SJSA1 (cell line): ENCODE measurements at places on chromosomes 2 and 18. TPM values are rescaled to one million over a fixed set of nuclear protein-coding genes. Genes with fewer than 3 reads are reported as not detected.

The GALNT13 gene
- not detected in 2 replicates for total RNA-seq

The MARCO gene
- not detected in 2 replicates for total RNA-seq

The COL4A4 gene
- not detected in 2 replicates for total RNA-seq

DNA sequence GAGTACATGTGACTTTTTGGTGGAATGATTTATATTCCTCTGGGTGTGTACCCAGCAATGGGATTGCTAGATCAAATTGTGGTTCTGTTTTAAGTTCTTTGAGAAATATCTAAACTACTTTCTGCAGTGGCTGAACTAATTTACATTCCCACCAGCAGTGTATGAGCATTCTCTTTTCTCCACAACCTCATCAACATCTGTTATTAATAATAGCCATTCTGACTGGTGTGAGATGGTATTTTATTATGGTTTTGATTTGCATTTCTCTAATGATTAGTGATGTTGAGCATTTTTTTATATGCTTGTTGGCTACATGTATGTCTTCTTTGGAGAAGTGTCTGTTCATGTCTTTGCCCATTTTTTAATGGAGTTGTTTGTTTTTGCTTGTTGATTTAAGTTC, 267.4 kb upstream of the NT5C1B start:
- no peak overlapping the region for H3K4me3 ChIP-seq
- no peaks in the 10 kb centered on the region for H3K36me3 ChIP-seq
- H3K27ac ChIP-seq = no peak overlapping the region
- no peaks in the 10 kb centered on the region for H3K27me3 ChIP-seq
- DNase-seq = no peak

GRCh38 chr2:72920318-72921087, 3.2 kb downstream of the EMX1 start:
- no peak overlapping the region for H3K4me3 ChIP-seq
- peaks cover 100% of the 10 kb centered on the region for H3K27me3 ChIP-seq
- DNase-seq = peak; percentile 36
- peaks cover 35% of the 10 kb centered on the region for H3K4me1 ChIP-seq
- no peak overlapping the region for H3K27ac ChIP-seq
- H3K36me3 ChIP-seq = no peaks in the 10 kb centered on the region

GRCh38 chr18:80108739-80109675, at the start of gene ADNP2:
Gene ADNP2 (plus strand): TSS chr18:80109262. CDS start chr18:80117543, 8,281 bp downstream.
- peaks cover 11% of the 10 kb centered on the region; the same call in 1 of the 2 replicates for H3K4me1 ChIP-seq
- H3K4me3 ChIP-seq = peak within 1 kb of the TSS; percentile 71
- no peaks in the 10 kb centered on the region for H3K27me3 ChIP-seq
- peaks cover 15% of the 10 kb centered on the region for H3K36me3 ChIP-seq
- peak; percentile 96 for DNase-seq
- H3K27ac ChIP-seq = peak within 1 kb of the TSS; percentile 86

The CRACDL gene
- not detected in 2 replicates for total RNA-seq

The UPP2 gene
- not detected in 2 replicates for total RNA-seq

- H3K4me3 ChIP-seq = no peak overlapping the region
- no peak for DNase-seq
- H3K36me3 ChIP-seq = no peaks in the 10 kb centered on the region
Observed at GRCh38 chr2:216553093-216553478, 54.4 kb downstream of the RPL37A start.

DNA sequence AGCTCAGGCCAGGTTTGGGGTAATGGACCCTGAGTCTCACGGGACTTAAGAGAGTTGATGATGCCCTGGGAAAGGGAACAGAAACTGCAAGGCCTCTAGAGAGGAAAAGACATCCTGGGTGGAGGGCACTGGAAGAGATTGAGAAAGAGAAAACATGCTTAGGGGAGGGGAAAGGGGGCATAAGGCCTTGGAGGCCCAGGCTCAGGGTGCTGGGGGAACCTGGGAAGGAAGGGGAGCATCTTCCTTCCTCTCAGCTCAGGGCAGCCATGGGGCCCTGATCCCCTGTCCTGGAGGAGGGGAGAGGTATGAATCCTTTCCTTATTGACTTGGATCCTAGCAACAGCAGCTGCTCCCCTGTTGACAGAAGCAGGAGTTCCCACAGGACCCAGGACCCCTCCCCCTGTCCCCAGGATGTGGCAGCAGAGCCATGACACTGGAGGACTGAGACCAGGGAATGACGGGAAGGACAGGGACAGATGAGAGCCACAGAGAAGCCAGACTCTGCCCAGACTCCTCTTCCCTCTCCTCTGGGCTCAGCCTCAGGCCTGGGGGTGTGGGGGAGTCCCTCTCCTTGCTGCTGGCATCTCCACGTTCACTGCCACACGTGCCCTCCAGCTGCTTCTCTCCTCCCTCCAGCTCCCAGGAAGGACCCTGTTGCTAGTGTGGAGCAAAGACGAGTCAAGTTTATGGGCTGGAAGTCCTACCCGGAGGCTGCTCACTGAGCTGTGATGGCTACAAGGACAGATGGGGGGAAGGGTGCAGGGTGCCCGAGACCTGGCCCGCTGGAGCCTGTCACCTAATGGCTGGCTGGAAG, 815 bp downstream of the GPBAR1 start:
- H3K27me3 ChIP-seq = no peaks in the 10 kb centered on the region
- peaks cover 68% of the 10 kb centered on the region for H3K4me1 ChIP-seq
- H3K4me3 ChIP-seq = no peak overlapping the region
- H3K27ac ChIP-seq = no peak overlapping the region
- peaks cover 58% of the 10 kb centered on the region for H3K36me3 ChIP-seq

DNA sequence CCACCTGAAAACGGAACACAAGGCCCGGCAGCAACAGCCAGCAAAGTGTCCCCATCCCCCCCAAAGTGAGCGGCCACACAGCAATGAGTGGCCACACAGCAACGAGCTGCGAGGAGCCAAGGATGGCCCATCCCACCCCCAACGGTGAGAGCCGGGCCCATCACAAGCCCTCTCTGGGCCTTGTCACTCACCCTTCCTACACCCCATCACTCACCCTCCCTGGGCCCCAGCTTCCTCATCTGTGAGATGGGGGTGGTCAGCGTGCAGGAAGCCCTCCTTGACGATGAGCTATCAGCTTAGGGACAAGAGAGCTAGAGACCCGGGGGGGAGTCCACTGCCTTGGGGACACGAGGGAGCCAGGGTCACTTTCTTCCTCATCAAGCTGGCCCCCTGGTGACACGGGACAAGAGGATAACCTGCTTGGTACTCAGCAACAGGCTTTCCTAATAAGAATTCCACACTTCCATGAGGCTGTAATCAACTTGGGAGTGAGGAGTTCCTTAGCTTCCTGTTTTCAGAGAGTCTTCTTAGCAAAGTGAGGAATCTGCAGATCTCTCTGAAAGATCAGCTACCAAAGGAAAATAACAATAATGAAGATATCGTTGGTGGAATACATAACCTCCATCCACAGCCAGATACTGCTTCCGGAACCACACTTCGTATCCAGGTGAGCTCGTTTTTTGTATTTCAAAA, 92.8 kb downstream of the HDAC4 start:
- DNase-seq = no peak
- no peaks in the 10 kb centered on the region for H3K27me3 ChIP-seq
- H3K4me3 ChIP-seq = peak overlapping the region; percentile 34
- peaks cover 19% of the 10 kb centered on the region for H3K4me1 ChIP-seq
- H3K36me3 ChIP-seq = no peaks in the 10 kb centered on the region

GRCh38 chr2:54657664-54658083, 65.8 kb upstream of the EML6 start:
- peaks cover 97% of the 10 kb centered on the region for H3K36me3 ChIP-seq
- H3K4me1 ChIP-seq = peaks cover 15% of the 10 kb centered on the region
- H3K27ac ChIP-seq = no peak overlapping the region
- no peak overlapping the region for H3K4me3 ChIP-seq
- no peak for DNase-seq

The FBXO41 gene
- total RNA-seq = 0.05 and 0.72 TPM in 2 replicates

DNA sequence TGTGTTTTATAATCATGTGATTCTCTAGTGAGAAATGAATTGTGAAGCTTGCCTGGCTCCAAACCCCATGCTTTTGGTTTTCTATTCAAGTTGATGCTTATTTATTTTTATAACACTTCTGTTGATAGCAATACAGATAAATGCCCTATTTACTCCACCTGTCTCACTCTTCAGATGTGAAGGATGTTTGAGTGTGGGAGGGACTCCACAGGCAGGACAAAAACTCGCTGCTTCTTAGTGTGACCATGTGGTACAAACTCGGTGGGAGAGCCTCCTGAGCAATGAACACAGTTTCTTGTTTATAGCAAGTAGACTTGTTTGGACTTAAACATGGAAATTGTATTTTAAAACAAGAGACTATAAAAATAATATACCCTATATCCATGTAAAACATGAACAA, 219.7 kb downstream of the GULP1 start:
- no peaks in the 10 kb centered on the region for H3K36me3 ChIP-seq
- no peaks in the 10 kb centered on the region for H3K27me3 ChIP-seq
- H3K4me1 ChIP-seq = no peaks in the 10 kb centered on the region
- H3K4me3 ChIP-seq = no peak overlapping the region
- no peak overlapping the region for H3K27ac ChIP-seq

- no peaks in the 10 kb centered on the region for H3K36me3 ChIP-seq
- no peak overlapping the region for H3K4me3 ChIP-seq
- no peaks in the 10 kb centered on the region for H3K27me3 ChIP-seq
- peaks cover 70% of the 10 kb centered on the region for H3K4me1 ChIP-seq
Observed at GRCh38 chr2:128635361-128635900, 316.8 kb upstream of the HS6ST1 start.

GRCh38 chr2:168494190-168494711, 38.2 kb downstream of the CERS6 start:
- H3K27ac ChIP-seq = no peak overlapping the region
- H3K27me3 ChIP-seq = no peaks in the 10 kb centered on the region
- no peak overlapping the region for H3K4me3 ChIP-seq

- peak; percentile 47 for DNase-seq
- H3K36me3 ChIP-seq = no peaks in the 10 kb centered on the region
- H3K4me3 ChIP-seq = no peak overlapping the region
- H3K4me1 ChIP-seq = peaks cover 8% of the 10 kb centered on the region
- no peak overlapping the region for H3K27ac ChIP-seq
Observed at GRCh38 chr2:80073134-80073561, 231.4 kb downstream of the LRRTM1 start.

DNA sequence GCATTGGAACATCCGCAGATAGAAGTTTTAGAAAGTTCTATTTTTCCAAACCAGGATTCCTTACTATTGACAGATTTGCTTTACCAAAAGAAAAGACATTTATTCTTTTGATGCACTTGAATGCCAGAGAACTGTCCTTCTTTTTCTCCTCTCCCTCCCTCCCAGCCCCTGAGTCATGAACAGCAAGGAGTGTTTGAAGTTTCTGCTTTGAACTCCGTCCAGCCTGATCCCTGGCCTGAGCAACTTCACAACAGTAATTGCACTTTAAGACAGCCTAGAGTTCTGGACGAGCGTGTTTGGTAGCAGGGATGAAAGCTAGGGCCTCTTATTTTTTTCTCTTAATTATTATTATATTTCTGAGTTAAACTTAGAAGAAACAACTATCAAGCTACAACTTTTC, 33.6 kb downstream of the APCDD1 start:
- no peak overlapping the region for H3K4me3 ChIP-seq
- no peak for DNase-seq
- H3K36me3 ChIP-seq = no peaks in the 10 kb centered on the region
- no peak overlapping the region for H3K27ac ChIP-seq
- H3K27me3 ChIP-seq = no peaks in the 10 kb centered on the region

DNA sequence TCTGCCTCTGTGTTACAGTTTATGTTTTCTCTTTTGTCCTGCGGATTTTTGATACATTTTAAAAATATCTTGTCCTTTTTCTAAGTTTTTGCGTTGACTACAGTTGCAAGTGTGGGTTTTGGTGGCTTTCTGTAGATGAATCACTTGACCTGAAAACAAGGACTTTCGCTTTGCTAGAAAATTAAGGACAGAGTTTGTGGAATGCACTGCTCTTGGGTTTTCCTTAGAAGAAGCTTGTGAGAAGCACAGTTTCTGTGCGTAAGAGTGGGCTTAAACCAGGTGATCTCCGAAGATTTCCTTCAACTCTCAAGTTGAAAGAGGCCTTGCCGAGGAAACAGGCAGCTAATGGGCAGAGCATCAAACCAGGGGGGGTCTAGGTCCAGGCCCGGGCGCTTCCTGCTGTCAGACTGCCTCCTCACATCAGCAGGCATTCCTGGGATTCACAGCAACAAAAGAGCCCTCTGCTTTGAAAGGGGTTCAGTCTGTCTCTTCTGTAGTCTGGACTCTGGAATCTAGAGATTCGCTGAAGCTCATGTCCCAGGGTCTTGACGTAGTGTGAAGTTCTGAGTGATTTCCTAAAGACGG, 17.3 kb downstream of the NCK2 start:
- no peak overlapping the region for H3K27ac ChIP-seq
- H3K4me1 ChIP-seq = no peaks in the 10 kb centered on the region
- H3K4me3 ChIP-seq = no peak overlapping the region
- no peak for DNase-seq
- H3K36me3 ChIP-seq = peaks cover 4% of the 10 kb centered on the region; the same call in 1 of the 2 replicates
- H3K27me3 ChIP-seq = no peaks in the 10 kb centered on the region

- H3K27ac ChIP-seq = no peak overlapping the region
- H3K36me3 ChIP-seq = no peaks in the 10 kb centered on the region
- no peak for DNase-seq
- no peaks in the 10 kb centered on the region for H3K27me3 ChIP-seq
- no peak overlapping the region for H3K4me3 ChIP-seq
Observed at GRCh38 chr2:69977186-69977585, 15.8 kb upstream of the ASPRV1 start.

GRCh38 chr2:201114846-201115245, 1.1 kb upstream of the CFLAR start:
- H3K4me3 ChIP-seq = no peak overlapping the region
- peaks cover 8% of the 10 kb centered on the region; the same call in 1 of the 2 replicates for H3K36me3 ChIP-seq
- no peaks in the 10 kb centered on the region for H3K27me3 ChIP-seq
- DNase-seq = no peak
- H3K4me1 ChIP-seq = peaks cover 36% of the 10 kb centered on the region

GRCh38 chr18:24770311-24771024, 310.0 kb downstream of the HRH4 start:
- H3K4me1 ChIP-seq = no peaks in the 10 kb centered on the region
- no peaks in the 10 kb centered on the region for H3K27me3 ChIP-seq
- H3K4me3 ChIP-seq = no peak overlapping the region
- no peak overlapping the region for H3K27ac ChIP-seq

The TOGARAM2 gene
- 0.03 TPM in 1 of 2 replicates, not detected in the other for total RNA-seq

DNA sequence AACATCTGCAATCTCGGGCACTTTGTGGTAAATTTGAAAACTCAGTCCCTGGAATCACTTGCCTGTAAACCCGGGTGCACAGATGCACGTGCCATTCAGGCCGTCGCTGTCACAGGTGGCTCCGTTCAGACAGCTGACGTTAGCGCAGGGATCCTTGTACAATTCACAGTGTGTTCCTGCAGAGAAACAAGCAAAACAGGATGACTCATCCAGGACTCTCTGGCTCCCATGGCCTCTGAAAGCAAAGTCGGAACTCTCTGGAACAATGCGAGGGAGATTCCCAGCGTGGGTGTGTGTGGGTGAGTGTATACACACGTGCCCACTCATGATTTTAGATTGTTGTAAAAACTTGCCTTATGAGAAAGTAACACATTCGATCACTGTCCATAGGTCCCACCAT, 136.1 kb upstream of the PID1 start:
- no peaks in the 10 kb centered on the region for H3K27me3 ChIP-seq
- H3K4me1 ChIP-seq = peaks cover 36% of the 10 kb centered on the region
- peak overlapping the region; percentile 100 for H3K27ac ChIP-seq
- no peaks in the 10 kb centered on the region for H3K36me3 ChIP-seq
- DNase-seq = peak; percentile 91

The CHRND gene
- not detected in 2 replicates for total RNA-seq

GRCh38 chr2:59791004-59791618, 762.3 kb downstream of the BCL11A start:
- no peak for DNase-seq
- H3K4me3 ChIP-seq = no peak overlapping the region
- no peaks in the 10 kb centered on the region for H3K4me1 ChIP-seq
- H3K36me3 ChIP-seq = no peaks in the 10 kb centered on the region
- no peaks in the 10 kb centered on the region for H3K27me3 ChIP-seq
